Thymus (tissue), 14 donors: ENCODE measurements at places on chromosomes 1 and 21.

GRCh38 chr1:23554127-23554480 lies 5.2 kb downstream of the ID3 start:
- DNase-seq = no peak

DNA sequence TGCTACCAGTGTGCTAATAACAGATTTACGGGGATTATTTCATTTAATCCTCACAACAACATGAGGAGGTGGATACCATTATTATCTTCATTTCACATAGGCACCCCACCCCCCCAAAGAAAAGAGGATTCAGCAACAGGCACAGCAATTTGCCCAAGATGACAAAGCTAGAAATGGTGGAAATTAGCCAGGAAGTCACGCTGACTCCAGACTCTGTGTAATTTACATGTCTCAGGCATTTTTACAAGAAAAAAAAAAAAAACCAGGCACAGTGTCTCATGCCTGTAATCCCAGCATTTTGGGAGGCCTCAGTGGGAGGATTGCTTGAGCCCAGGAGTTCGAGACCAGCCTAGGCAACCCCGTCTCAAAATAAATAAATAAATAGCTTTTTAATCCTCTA lies 37.5 kb upstream of the PRDM2 start:
- DNase-seq = no peak

DNA sequence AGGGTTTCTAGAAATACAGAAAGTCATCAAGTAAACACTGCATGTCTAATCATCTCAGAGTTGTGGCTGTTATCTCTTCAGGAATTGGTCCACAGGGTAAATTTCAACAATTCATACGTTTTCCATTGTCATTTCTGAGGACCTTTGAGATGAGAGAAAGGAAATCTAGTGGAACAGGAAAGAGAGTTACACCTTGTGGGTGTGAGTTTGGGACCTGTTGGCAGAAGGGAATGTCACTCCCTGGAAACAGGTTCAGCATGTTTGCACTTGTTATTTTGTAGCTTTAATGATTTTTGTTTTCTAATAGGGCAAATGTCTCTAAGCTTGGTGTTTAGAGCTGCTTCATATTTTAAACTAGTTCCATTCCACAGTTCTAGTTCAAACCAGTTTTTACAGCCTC lies 5.6 kb downstream of the TMEM167B start:
- DNase-seq = no peak

- DNase-seq = no peak
Observed at GRCh38 chr1:176177764-176178163, 29.3 kb downstream of the COP1 start.

DNA sequence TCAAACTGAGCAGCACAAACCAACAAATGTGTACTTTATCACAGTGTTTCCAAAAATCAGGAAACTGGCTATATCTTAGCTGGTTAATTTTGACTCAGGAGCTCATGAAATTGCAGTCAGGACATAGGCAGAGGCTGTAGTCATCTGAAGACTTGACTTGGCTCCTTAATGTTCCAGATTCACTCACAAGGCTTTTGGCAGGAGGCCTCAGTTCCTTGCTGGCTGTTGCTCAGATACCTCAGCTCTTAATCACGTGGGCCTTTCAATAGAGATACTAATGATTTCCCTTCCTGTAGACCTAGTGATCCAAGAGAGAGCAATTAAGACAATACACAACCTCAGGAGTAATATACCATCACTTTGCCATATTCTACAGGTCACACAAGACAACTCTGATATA lies 537.7 kb downstream of the BRINP3 start:
- no peak for DNase-seq
